ENCODE measurements at places on chromosomes 2 and 18.

DNA sequence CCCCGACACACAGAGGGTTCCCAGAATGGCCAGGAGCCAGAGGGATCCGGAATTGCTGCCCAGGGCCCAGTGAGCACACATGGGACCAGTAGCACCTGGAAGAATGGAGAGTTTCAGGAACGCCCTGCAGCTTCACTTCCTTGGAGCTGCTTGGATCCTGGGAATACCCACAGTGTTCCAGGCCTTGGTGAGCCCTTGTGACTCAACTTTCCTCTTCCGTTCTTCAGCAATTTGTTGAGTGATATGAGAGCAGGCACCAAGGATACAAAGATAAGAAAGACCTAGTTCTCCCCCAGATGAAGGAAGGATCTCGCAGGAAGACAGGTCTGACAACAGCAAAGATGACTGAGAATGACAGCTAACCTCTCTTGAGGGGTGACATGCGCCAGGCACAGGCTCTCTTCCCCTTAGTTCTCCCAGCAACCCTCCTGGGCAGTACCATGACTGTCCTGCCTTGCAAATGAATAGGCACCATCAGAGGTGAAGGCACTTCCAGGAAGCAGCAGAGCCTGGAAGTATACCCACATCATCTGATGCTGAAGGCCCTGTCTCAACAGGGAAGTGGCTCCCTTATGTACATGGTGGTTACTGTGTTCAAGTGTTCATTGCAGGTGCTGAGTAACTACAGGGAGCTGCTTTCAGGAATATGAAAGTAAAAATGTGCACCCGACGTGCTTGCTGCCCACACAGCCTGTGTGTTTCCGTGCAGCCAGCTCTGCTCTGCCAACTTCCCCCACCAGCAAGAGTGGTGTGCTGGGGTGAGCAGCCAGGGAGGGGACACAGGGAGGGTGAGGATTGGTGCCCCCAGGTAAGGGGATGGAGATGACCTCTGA, 116.2 kb downstream of the STPG4 start:
- DNase-seq: no peak

DNA sequence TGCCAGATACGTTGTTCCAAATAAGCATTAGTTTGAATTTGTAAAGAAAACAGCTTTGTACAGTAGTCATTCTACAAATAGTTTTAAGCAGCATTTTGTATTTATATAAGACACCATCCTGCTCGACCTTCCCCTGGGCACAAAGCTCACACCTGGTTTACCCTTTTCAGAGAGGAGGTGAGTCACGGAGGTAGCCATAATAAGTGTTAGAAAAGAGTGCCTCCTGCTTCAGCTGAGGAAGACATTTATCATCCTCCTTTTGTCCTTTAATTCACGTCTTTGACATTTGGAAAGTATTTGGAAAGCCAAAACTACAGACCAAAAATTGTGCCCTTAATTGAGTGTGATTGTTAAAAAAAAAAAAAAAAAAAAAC, 6.8 kb downstream of the RAB12 start:
- no peak for DNase-seq

- no peak for DNase-seq
Observed at GRCh38 chr2:50752237-50752636, 279.7 kb downstream of the NRXN1 start.

- DNase-seq: no peak
Observed at GRCh38 chr2:227655454-227655853, 11.2 kb upstream of the SCYGR5 start.
